ENCODE measurements at places on chromosomes 16 and 17.

DNA sequence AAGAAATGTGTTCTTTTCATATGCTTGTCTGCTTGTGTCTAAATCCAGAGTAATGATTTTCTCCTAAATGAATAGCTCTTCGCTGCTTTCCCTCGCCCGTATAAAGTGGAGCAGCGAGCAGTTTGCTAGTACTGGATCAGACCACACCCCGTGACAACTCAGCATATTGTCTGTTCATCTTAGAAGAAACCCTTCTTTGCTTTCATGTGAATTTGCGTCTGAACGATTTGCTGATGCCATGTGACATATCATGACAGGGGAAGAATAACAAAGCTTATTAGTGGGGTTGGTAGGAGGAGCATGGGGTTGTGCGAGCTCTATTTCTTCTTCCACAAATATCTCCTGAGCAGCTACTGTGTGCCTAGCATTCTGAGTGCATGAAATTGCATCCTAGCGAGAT, 44.1 kb upstream of the CACNG4 start:
- DNase-seq: no peak

DNA sequence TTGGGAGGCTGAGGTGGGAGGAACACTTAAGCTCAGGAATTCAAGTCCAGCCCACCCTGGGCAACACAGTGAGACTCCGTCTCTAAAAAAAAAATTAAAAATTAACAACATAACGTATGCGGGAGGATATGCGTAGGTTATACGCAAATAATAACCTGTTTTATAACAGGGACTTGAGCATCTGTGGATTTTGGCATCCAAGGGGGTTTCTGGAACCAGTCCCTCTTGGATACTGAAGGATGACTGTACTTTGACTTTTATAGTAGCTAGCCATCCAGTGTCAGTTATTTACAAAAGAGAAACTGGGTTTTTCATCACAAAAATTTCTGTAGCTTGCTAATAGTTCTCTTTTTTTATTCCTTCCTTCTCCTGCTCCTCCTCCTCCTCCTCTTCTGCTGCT, 64.5 kb downstream of the TNRC6C start:
- no peak for DNase-seq

- no peak for DNase-seq
These were observed 84.2 kb downstream of the SNX29 start for GRCh38 chr16:12060751-12061150.

DNA sequence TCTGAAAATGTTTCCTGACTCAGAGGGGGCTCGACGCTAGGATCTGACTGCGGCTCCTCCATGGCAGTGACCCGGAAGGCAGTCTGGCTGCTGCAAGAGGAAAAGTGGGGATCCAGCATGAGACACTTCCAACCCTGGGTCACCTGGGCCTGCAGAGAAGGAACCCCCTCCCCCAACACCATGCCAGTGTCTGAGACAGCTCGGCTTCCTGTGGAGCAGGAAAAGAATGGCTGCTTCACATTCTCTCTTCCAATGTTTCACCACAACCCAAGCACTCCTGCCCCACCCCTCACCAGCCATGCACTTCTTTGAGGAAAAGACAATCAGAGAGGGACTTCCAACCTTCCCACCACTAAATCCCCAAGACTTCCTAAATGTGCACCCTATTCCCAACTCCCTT, 10.8 kb downstream of the TP53 start:
- no peak for DNase-seq

GRCh38 chr16:47311738-47312505, 148.9 kb downstream of the ITFG1 start:
- peak; percentile 7 for DNase-seq

- DNase-seq: no peak
These were observed 390 bp upstream of the UNC13D start for GRCh38 chr17:75844530-75845057.

GRCh38 chr17:82613283-82614094, 34.8 kb downstream of the WDR45B start:
- no peak for DNase-seq

- no peak for DNase-seq
These were observed 92.4 kb downstream of the DNAH9 start for GRCh38 chr17:11690681-11691080.

DNA sequence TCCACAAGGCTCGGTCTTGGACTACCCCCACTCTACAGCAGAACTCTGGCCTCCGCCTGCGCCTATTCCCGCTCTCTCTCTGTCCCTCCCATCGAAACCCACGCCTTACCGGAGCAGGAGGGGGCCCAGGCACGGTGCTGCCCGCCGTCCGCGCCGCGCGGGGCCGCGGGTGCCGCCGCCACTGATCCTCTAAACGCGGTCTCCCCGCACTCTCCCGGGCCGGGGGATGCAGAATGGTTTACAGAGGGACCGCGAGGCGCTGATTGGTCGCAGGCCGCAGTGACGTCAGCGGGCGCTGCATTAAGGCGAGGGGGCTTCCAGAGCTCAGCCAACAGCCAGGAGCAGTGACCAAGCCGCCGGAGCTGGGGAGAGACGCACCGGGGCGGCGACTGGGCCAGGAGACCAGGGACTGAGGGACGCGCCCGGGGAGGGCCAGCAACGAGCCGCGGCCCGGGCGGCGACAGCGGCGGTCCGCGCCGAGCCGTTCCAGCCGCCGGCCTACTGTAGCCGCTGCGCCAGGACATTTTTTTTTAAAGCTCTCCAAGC, 747 bp upstream of the LHX1 start:
- DNase-seq: no peak

GRCh38 chr16:68149596-68149995, 64.4 kb downstream of the NFATC3 start:
- DNase-seq: no peak

DNA sequence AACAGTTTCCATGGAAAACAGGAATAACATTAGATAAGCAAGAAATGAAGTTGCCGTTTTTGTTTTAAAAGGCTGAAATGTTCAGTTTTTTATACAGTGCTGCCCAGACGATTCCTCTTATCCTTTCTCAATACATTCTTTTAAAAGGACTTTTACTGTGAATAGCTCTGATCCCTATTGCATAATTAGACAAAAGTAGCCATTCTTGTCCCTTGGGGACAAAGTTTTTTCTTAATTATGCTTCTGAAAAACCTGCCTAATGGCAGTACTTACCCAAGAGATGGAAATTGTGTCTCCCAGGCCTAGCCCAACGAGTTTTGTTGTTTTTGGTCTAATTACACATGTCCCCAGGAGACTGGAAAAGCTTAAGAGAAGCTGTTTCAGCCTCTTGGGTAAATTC, 27.6 kb downstream of the NXPH3 start:
- DNase-seq: peak; percentile 61

DNA sequence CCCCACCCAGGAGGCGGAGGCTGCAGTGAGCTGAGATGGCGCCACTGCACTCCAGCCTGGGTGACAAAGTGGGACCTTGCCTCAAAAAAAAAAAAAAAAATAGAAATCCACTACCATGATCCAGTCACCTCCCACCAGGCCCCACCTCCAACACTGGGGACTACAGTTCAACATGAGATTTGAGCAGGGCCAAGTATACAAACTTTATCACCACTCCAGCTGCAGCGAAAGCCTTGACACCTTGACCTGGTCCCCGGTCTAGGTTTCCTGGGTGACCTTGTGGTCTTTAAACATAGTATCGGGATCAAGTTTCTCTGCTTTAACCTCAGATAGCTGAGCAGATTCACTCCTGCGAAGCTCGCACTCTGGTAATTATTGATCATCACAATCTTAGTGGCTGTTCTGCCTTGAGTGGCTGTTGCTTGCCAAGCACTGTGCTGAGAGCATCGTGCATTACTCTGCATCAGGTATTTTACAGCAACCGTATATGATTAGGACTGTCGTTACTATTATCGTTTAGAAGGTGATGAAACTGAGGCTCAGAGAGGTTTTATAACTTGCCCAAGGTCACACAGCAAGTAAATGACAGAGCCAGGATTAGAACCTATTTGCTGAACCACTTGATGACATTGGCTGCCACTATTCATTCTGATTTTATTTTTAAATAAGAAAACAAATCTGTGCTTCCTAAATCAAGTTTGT, 50.3 kb upstream of the MEAK7 start:
- no peak for DNase-seq

DNA sequence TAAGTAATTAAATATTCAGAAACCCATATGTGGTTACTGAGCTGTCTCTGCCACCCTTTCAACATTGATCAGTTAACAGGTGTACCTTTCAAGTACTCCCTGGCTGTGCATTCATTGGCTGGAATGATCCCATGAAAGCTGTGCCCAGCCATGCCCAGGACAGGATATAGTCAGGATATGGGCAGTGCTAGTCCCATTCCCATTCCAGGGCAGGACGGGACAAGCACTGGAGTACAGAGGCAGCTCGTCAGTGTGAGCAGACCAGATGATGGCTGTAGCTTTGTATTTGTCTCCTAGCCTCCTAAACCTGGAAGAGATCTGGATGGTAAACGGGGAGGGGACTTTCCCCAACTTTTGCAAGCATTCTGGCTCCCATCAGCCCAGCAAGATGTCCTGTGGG, 22.5 kb downstream of the HEATR3 start:
- DNase-seq: no peak

DNA sequence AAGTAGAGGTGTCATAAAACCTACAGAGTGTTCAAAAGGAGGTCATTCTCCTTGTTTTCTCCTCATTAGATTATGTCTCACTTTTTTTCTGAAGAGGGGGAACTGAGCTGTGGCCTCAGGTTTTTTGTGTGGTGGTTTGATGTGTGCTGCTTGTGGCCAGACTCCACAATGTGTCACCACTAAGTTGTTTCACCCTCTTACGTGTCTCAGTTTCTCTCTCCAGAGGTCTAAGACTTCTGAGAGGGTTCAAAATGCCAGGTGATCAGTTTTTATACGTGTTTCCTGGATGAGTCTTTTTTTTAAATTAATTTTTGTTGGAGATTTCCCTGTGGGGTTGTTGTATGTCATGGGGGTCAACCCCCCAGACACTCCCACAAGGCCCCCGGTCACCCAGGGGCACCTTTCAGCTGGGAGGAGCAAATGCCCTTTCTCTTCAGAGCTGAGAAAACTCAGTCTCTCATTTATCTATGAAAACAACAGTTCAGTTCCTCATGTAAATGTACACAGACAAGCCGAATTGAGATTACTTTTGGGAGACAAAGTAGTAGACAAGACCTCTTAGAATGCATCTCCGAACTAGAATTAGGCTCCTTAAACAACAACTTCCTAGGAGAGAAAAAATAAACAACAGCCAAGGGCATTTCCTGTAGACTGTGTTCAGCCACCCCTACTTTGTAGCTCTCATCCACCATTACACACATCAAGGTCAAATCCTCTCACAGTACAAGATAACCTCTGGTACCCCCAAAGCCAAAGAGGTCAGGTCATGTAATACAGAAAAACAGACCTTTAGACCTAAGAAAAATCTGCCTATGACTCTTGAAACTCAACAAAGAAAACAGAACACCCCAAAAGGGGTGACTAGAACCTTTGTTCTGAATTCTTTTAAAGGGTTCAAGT, 23.9 kb upstream of the TMEM98 start:
- DNase-seq: no peak

GRCh38 chr17:65182233-65182632, 45.1 kb downstream of the RGS9 start:
- DNase-seq: no peak

GRCh38 chr17:21127509-21128077, 829 bp downstream of the DHRS7B start:
- DNase-seq: peak; percentile 14

DNA sequence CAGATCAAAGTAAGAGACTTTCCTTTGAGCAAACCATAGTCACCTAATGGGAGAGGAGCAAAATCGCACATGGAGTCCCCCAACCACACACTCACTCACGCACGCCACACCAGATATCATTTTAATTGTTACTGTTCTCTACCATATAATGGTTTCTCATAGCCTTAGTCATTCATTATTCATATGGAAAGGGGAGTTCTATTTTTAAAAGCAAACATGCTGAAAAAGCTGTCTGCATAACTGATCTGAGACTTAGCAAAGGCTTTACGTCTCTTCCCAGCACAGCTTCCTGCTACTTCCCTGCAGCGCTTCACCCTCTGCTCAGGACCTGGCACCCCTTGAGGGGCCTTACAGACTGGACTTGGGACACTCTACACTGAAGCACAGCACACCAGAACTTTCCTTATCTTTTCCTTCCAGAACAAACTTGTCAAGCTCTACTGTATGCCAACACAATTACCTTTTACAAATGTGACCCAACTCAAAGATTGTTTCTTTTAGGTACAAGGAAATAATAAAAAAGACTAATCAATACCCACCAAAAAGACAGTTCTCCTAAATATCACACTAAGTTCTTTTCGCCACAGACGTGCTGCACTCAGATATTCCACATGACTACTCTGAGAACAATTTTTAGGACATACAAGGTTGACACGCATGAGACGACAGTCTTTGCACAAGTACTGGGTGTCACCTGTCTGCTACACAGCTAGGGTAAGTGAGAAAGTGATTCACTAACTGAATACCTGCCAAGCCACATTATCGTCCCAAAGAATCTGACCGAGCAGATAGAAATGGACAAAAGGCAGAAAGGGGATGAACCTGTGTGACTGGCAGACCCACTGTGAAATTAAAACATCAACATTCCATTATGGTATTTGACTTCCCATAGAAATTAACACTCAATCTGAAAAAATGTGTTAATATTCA, 21.5 kb downstream of the SRP68 start:
- DNase-seq: no peak

DNA sequence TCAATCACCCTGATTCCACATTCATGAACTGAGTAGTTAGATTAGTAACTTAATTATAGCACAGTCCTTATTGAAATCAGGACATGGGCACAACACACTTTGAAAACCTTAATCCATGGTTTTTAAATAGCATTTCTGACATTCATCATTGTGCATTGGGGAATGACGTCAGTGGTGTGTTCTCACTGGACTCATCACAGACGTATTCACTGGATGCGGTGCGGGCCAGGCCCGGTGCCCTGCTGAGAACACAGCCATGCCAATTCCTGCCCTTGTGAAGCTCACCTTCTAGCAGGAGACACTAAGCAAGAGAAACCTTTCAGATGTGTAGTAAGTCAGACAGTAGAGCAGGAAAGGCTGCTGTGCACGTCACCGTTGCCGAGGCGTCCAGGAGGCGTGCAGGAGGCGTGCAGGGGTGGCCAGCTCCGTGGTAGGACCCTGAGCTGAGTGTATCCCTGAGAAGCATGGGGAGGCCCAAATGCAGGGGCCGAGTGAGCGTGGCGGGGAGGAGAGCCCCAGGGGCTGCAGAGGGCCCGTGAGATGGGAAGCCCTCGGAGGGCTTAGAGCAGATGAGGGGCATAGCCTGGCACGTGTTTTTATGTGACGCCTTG, 12.9 kb downstream of the BANP start:
- peak; percentile 14 for DNase-seq

DNA sequence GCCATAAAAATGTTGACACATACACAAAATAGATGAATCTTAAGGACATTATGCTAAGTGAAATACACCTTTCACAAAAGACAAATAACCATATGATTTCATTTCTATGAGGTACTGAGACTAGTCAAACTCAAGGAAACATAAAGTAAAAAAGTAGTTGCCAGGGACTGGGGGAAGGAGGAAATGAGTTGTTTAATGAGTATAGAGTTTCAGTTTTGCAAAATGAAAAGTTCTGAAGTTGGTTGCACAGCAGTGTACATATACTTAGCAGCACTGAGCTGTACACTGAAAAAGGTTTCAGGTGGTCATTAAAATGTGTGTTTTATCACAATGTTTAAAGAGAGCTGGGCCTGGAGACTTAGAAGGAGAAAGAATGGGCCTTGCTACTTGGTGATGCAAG, 4.7 kb upstream of the SLC13A2 start:
- DNase-seq: no peak
